ENCODE measurements at places on chromosomes 1 and 21. TPM values are rescaled to one million over a fixed set of nuclear protein-coding genes. Genes with fewer than 3 reads are reported as not detected.

DNA sequence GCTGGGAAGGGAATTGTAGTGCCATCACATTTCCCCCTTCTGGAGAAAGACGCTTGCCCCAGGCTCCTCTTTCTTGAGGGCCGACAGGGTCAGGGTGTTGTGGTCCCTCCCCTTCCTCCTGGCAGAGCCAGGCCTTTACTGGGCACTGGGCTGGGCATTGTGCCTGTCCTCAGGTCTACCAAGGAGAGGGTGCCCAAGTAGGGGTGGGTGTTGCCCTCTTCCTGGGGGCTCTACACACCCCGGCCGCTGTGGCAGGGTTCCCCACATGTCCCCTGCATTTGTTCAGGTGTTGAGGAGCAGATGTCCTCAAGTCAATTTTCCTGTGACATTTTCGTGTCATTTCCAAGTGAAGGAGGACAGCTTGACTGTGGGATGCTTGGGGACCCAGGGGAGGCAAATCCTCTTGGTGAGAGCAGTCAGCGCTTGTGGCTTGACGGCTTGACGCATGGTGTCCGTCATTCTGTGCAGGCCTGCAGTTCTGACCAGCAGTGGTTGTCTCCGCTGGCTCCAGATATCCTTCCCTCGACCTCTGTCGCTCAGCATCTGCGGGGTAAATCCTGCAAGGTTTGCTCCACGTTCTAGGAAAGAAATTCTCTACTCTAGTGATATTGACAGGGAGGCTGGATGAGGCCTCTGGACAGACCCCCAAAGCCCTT, 181.9 kb upstream of the VAMP3 start:
- H3K4me1 ChIP-seq: no peaks in the 10 kb centered on the region
- no peak overlapping the region for H3K4me3 ChIP-seq
- H3K27ac ChIP-seq: no peak overlapping the region
- H3K27me3 ChIP-seq: no peaks in the 10 kb centered on the region

DNA sequence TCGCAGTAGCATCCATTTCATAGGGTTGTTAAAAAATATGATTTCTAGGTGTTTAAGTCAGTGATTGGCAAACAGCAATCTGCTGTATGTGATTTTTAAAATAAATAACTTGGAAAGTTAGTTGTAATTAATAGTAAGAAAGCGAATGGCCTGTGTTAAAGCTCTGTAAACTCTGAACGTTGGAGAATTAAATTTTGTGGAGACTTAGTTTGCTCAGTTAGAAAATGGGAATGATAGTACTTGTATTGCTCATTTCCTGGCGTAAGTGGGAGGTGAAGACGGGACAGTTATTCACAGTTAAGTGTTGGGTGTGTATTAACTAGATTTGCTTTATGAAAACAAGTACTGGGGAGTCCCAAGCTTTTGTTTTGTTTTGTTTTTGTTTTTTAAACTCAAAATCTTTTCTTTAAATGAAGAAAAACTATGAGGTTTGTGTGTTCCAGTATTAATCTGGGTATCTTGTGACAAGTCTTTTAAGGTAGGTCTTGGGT, 995 bp downstream of the CACYBP start:
- peak overlapping the region; percentile 95 for H3K27ac ChIP-seq
- H3K4me1 ChIP-seq: peaks cover 44% of the 10 kb centered on the region
- DNase-seq: no peak
- no peaks in the 10 kb centered on the region for H3K36me3 ChIP-seq
- no peaks in the 10 kb centered on the region for H3K27me3 ChIP-seq

GRCh38 chr21:28674763-28675162, 317.9 kb downstream of the LTN1 start:
- no peak overlapping the region for H3K27ac ChIP-seq
- H3K27me3 ChIP-seq: no peaks in the 10 kb centered on the region
- H3K4me1 ChIP-seq: no peaks in the 10 kb centered on the region
- DNase-seq: no peak
- no peaks in the 10 kb centered on the region for H3K36me3 ChIP-seq

DNA sequence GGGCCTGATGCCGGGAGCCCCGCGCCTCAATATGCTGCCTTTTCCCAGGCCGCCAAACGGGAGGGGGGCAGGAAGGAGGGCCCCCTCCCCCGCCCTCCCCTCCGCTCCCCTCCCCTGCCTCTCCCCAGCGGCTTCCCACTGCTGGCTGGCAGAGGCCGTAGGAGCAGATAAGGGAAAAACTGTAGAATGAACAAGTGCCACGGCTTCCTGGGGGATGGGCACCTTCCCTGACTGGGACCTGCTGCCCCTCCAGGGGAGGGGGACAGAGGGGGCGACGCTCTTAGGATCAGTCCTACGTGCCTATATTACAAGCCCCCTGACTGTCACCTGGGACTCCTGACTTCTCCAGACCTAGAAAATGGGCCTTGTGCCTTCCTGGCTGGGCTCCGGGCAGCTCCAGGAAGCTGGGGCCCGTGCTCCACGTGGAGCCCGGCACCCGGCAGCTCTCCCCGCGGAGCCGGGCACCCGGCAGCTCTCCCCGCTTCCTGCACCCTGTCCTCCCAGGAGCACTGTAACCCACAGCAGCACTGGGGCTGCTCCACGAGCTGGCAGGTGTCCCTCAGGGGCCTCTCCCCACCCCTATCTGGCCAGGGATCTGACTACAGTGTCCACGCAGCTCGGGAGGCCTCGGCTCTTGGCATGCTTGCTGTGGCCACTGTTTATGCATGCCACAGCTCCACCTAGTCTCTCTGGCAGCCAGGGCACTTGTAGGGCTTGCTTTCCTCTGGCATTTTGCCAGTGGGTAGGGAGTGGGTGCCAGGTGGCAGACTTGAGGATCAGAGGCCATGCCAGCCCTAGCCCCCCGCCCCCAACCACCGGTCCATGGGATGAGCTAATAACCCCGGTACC, 674 bp upstream of the HES5 start:
- H3K27me3 ChIP-seq: peaks cover 81% of the 10 kb centered on the region
- no peak overlapping the region for H3K27ac ChIP-seq
- peak overlapping the region; percentile 28 for H3K4me3 ChIP-seq
- peaks cover 38% of the 10 kb centered on the region for H3K4me1 ChIP-seq

DNA sequence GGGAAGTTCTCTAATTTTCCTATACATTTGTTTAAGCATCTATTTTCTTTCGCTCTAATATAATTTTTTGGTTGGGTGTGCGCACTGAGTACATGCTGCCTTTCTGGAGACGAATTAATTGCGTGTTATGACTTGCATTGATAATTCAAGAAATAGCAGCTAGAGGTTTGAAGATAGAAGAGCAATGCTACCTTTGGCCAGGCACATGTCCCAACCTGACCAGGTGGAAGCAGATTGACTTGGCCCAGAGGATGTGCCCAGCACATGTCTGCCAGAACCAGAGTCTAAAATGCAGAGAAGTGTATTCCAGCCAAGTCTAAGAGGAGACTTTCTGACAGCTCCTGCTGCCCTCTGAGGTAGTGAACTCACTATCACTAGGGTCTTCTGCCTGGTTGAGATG, 114.3 kb downstream of the SLC35F3 start:
- H3K27ac ChIP-seq: no peak overlapping the region
- DNase-seq: no peak
- no peaks in the 10 kb centered on the region for H3K4me1 ChIP-seq
- H3K27me3 ChIP-seq: no peaks in the 10 kb centered on the region

The SLC16A4 gene
- polyA plus RNA-seq: 3.0 TPM

DNA sequence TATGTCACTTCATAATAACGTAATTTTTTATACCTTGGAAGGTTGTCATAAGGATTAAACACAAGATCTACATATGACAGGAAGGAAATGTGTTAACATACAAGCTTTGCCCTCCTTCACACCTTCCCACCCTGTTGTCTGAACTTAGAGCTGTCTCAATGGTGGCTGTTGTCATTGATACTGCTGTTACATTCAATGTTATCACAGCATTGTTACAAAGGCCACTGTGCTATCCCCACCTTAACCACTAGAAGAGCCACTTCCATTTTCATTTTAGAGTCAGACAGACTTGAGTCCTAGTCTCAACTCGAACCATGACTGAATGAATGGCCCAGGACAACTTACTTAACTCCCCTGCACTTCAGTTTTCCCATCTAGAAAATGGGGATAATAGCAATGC, 31.2 kb downstream of the TAS1R2 start:
- H3K36me3 ChIP-seq: no peaks in the 10 kb centered on the region
- no peak for DNase-seq
- no peaks in the 10 kb centered on the region for H3K4me1 ChIP-seq
- H3K27me3 ChIP-seq: no peaks in the 10 kb centered on the region
- H3K27ac ChIP-seq: no peak overlapping the region
- H3K4me3 ChIP-seq: no peak overlapping the region

DNA sequence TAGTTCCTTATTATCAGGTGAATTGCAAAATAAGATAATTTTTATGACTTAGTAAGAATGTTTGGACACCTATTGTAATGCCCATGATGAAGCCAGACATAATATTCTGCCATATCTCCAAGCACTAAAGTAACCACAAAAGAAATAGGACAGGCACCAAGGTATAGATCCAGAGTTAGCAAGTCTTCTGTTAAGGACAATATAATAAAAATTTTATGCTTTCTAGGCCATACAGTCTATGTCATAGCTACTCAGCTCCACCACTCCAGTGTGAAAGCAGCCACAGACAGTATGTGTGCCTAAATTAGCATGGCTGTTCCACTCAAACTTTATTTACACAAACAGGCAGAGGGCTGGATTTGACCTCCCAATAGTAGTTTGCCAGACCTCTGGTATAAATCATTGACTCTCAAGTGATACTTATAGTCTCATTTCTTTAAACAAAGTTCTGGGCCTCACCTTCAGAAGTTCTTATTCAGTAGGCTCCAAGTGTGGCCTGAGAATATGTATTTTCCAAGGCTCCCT, 88.3 kb downstream of the SCMH1 start:
- DNase-seq: no peak
- H3K27me3 ChIP-seq: no peaks in the 10 kb centered on the region
- H3K27ac ChIP-seq: no peak overlapping the region
- H3K4me3 ChIP-seq: no peak overlapping the region
- H3K36me3 ChIP-seq: no peaks in the 10 kb centered on the region
- no peaks in the 10 kb centered on the region for H3K4me1 ChIP-seq

DNA sequence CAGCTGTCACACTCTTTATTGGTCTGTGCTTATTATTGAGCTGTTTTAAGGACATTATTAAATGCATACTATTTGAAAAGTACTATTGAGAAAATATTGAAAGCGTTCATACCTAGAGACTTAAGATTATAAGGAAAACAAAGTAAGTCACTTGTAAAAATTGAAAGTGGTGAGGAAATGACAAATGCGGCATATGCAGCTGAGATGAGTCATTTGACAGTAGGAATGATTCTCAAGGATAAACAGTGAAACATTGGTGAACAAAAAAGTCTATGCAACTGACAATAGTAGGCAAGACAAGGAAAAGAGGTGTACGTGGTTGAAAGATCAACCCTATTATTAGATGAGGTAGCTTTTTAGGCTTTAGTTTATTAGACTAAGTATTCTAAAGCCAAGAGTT, 82.6 kb upstream of the MAP10 start:
- no peaks in the 10 kb centered on the region for H3K36me3 ChIP-seq
- H3K27me3 ChIP-seq: no peaks in the 10 kb centered on the region
- no peaks in the 10 kb centered on the region for H3K4me1 ChIP-seq
- no peak overlapping the region for H3K27ac ChIP-seq
- DNase-seq: no peak

DNA sequence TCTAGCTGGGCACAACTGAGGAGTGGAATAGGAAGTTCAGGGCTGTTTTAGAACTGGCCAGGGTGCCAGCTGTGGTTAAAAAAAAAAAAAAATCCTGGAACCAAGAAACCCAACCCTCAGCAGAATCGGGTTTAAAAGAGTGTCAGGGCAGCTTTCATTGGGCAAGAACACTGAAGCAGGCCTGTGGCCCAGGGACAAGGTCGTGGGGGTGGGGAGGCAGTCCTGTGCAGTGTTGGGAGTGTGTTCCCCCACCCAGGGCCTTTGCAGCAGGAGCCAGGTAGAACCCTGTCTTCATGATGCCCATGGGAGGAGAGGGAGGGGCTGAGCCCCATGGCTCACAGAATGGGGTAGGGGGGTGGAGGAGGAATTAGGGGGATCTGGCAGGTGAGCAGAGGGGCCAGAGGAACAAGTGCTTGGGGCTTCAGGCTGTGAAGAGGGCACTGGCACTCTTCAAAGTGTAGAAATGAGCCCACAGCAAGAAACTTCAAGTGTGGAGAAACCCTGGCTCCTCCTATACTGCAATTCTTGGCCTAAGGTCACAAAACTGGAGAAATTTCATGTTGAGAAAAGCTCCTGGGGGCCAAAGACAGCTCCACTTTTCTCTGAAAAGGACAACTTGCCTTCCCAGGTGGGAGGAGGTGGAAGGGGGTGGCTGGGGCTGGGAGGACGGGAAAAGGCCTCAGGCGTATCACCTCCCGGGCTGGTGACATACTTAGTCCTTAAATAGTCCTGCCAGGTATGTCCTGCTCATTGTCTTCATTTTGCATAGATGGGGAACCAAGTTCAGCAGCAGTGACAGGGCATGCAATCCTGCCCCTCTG, 39.3 kb downstream of the KIAA1614 start:
- H3K4me1 ChIP-seq: no peaks in the 10 kb centered on the region
- no peaks in the 10 kb centered on the region for H3K27me3 ChIP-seq
- H3K36me3 ChIP-seq: peaks cover 8% of the 10 kb centered on the region
- no peak overlapping the region for H3K4me3 ChIP-seq

DNA sequence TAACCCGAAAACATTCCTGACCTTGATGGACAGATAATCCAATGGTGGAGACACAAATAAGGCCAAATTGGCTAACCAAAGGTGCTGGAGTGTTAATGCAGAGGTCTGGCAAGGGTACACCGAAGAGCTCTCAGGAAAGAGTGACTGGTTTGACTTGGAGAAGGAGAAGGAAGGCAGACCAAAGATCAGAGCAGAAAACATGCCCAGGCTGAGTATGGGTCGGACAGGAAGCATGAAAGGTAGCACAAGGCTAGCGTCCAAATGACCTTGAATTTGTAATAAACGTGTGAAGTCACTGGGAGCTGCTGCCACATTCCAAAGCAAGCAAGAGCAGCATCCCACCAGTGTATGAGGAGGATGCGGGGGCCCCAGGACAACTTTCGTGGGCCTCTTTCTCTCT, 45.7 kb downstream of the APP start:
- H3K4me1 ChIP-seq: peaks cover 56% of the 10 kb centered on the region
- peak overlapping the region; percentile 70 for H3K27ac ChIP-seq
- no peaks in the 10 kb centered on the region for H3K36me3 ChIP-seq
- no peak for DNase-seq
- peak overlapping the region; percentile 4 for H3K4me3 ChIP-seq

The USH2A gene
- polyA plus RNA-seq: under 0.01 TPM

DNA sequence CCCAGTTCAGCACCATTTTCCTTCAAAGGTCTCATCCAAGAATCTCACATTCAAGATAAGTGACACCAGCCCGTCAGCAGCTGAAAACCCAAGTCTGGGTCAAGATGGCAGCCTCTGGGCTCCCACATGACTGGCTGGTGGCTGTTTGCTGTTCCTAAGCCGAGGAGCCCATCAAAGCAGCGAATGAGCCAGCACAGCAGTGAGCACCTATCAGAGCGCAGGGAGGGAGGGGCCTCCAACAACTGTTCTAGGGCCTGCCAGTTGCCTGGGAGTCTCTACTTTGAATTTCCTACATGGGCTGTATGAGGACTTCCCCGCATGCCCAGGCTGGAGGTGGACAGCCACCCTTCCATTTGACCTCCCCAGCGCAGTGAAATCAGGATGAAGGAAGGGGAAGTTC, 102.7 kb downstream of the ADARB1 start:
- no peak overlapping the region for H3K27ac ChIP-seq
- H3K4me1 ChIP-seq: no peaks in the 10 kb centered on the region
- no peak for DNase-seq
- peaks cover 31% of the 10 kb centered on the region for H3K36me3 ChIP-seq

All from sigmoid colon (tissue), 7 donors.